Right hindlimb (tissue), 1 donor: ENCODE measurements at places on chromosomes 7 and 10.

DNA sequence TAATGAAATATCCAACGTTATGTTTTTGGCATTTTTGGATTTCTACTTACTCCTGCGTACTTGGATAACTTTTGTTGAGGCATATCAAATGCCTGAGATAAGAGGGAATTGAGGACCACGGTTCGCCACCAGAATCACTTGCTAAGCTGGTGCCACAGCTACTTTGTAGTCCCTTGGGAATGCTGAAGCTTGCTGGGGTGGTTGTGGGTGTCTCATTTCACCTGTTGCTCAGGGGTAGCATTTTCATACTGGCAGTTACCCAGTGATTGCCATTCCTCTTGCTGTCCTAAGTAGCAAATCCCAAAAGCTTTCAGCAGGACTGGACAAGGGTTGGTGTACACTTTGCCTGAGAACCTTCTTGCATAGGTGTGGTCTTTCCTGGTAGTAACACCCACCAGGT, 75.2 kb downstream of the CREB5 start:
- DNase-seq, result no peak

GRCh38 chr7:28661826-28662595, 249.7 kb downstream of the CREB5 start:
- DNase-seq, result no peak

DNA sequence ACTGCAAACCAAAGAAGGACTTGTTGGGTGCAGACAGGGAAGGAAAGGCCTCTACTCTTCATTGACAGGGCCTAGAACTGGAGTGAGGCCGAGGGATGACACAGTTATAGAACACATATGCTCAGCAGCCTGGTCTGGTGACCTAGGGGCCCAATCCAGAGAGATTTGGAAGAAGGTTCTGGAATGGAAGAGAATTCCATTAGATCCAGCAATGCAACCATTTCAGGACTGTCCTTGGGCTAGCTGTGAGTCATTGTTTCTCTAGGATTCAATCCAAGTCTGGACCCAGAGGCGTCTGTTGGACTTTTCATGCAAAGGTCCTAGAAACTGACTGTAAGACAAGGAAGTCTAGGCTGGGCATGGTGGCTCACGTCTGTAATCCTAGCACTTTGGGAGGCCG, 59.2 kb downstream of the WIPF3 start:
- DNase-seq, result no peak

GRCh38 chr7:93228302-93228701, 2.0 kb upstream of the HEPACAM2 start:
- no peak for DNase-seq

GRCh38 chr10:119608316-119609155, 11.8 kb upstream of the TIAL1 start:
- no peak for DNase-seq

- DNase-seq, result no peak
Measured at GRCh38 chr10:9800571-9800970, 1217.1 kb upstream of the CELF2 start.

DNA sequence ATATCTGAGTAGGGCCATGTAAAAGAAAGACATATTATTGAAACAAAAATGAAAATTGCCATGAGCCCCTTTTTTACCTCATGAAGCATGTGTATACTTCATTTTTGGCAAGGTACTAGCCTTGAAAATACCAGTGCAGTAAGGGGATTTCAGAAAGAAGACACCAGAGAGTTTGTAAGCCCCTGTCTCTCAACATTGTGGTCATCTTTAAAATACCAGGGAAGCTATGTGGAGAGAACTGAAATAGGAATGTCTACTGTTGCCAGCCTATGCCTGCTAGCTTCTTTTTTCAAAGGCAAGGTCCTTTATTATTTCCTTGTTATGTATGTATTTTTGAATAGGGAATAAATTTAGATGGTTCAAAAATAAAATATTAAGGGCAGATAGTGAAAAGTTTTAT, 57.8 kb downstream of the CASD1 start:
- DNase-seq, result no peak

GRCh38 chr10:84241185-84241790, at the start of gene LRIT1:
Gene LRIT1 (minus strand): TSS chr10:84241546. CDS start chr10:84241439, 107 bp downstream.
- no peak for DNase-seq

GRCh38 chr10:127203067-127203466, 6.7 kb upstream of the INSYN2A start:
- DNase-seq, result no peak

DNA sequence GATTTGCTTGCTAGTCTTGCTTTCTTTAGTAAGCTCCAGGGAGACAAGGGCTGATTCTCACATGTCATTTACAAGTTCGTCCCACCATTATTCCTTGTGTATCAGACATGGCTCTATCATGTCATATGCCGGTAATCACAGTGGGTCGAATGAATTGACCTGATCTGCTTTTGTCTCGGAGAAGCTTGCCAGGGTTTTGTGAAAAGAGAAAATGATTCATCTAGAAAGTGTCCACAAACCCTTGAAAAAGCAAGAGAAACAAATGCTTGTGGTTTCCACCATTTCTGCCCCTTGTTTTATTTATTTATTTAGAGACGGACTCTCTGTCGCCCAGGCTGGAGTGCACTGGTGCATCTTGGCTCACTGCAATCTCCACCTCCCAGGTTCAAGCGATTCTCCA, 278.5 kb downstream of the TCF7L2 start:
- DNase-seq, result no peak

DNA sequence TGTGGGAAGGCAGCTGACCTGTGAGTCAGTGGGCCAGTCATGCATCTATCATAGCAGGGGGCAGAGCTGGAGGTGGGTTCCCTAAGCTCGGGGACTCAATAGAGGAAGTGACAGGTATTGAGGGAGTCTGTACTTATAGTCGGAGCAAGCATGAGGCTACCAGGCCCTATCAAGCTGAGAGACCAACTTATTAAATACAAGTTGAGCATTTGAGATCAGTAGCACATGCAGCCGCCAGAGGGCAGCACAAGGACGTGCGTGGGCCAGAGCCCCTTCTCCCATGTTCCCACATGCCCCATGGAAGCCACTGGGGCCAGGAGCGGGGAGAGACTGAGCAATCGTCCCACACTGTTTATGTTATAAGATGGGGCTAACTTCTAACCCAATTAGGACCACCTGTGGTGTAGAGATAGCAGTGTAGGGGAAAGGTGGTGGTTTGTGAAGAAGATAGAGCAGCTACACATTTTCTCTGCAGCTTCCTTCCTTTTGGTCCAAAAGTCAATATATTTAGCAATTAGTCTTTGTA, 13.0 kb upstream of the STK31 start:
- DNase-seq, result no peak

- DNase-seq, result no peak
Measured at GRCh38 chr10:37700886-37701780, 156.3 kb downstream of the ZNF248 start.

DNA sequence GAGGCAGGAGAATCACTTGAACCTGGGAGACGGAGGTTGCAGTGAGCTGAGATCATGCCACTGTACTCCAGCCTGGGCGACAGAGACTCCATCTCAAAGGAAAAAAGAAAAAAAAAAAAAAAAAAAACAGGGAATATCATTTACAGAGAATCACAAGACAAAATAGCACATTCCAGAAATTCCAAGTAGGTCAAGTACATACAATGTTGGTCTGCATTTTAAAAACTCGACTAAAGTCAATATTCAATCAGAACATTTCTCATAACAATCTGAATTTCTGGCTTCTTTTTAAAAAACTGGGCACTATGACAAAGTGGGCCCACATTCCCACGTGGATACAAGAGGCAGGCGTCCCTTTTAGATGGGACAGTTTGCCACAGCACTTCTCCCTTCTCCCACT, 12.8 kb downstream of the ZC3HAV1L start:
- no peak for DNase-seq

- DNase-seq, result peak; percentile 34
Measured at GRCh38 chr7:139731802-139732470, 45.9 kb downstream of the HIPK2 start.

DNA sequence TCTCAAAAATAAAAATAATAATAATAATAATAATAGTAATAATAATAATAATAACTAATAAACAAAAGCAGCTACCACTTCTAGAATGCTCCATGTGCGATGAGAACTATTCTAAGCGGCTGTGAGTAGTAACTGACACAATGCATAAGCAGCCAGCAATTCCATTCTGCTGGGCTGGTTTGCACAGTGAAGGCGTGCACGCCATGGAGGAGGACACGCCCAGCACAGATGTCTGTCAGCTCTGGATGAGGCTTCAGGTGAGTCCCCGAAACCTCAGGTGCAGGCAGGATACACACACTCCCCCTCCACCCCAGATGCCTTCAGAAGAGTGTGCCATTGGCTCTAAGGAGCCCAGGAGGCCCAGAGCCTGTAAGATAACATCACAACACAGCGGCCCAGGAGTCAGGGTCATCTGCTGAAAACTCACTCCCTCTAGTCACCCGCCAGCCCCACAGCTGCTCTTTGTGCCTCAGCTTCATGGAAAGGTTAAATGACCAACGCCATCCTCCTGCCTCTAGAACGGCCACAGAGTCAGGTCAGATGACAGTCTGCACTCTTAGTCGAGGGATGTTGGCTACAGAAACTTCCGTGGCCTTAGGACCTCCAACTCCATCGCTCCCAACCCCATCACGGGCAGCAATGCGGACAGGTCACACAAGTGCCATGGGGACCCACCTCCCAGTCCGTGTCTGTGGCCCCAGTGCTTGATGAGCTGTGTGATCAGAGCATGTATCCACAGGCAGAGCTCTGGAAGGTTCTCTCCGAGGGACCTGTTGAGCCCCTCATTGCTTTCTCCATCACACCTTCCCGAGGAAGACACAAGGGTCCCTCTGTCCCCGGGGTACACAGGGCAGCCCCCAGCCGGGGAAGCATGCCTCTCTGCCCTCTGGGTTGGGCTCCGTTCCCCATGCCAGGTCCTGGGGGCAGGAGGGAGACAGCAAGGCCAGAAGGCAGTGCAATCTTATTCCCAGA, 103.9 kb downstream of the CTBP2 start:
- DNase-seq, result no peak

DNA sequence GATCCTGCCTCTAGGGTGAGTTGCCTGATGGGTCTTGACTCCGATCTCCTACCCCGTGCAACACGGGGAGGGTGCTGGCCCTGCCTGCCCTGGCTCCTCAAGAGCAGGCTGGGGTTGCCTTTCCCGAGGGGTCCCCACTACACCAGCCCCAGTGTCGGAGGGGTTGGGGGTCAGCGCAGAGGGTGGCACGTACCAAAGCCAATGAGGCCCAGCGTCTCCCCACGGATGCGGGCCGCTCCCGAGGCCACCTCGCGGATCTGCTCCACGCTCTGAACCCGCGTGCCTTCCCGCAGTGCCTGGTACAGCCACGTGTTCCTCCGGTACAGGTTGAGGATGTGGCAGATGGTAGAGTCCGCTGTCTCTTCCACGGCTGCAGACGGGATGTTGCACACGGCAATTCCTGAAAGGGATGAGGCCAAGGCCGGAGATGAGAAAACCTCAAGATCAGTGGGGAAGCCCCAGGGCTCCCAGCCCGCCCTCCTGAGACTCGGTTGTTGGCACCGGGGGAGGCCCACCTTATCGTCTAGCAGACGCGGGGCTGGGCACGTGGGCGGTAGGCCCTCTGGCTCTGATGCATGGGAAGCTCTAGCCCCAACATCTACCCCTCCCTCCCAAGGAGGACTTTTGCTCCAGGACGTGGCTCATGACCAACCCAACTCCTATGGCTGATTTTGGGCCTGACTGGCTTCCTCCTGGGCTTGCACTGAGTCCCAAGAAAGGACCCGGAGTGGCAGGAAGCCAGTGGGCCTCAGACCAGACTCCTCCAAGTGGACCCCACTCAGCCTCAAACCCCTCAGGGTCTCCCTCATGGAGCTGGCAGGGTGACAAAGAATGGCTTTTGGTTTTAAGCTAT, 56.1 kb downstream of the ZRANB1 start:
- DNase-seq, result no peak

GRCh38 chr7:139681463-139681755, 96.4 kb downstream of the HIPK2 start:
- no peak for DNase-seq

- DNase-seq, result peak; percentile 88
Measured at GRCh38 chr7:11726794-11727155, 105.2 kb downstream of the THSD7A start.

DNA sequence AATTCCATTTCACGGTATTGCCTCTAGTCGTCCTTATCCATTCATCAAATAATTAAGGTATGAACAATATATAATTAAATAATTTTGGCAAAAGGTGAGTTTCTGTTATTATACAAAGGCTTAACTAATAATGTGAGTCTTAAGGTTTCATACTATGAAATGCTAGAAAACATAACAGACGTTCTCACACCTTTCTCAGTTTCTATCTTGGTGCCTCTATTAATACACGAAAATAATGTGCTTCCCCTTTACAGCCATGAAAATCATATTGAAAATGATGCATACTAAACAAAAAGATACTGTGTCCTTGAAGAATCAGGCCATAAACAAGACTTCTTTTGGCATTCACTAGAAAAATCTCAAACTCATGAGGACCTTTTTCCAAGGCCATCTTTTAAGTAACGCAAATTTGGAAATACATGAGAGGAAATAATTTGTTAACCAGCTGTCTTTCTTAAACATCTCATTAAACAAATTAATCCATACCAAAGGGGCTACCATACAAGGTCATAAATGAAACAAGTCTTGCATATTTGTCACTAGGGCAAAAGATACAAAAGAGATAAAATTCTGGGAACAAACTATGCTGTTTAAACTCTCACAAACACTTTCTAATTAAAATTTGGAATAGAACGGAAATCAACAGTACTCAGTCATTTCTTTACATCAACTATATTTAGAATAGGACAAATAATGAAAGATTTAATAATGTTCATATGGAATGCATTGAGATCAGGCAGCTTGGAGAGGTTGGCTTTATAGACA, 53.9 kb upstream of the CAV2 start:
- DNase-seq, result no peak

- DNase-seq, result no peak
Measured at GRCh38 chr10:107502229-107502985, 337.9 kb upstream of the SORCS1 start.

GRCh38 chr7:135843214-135843613, 94.6 kb upstream of the FAM180A start:
- DNase-seq, result no peak

DNA sequence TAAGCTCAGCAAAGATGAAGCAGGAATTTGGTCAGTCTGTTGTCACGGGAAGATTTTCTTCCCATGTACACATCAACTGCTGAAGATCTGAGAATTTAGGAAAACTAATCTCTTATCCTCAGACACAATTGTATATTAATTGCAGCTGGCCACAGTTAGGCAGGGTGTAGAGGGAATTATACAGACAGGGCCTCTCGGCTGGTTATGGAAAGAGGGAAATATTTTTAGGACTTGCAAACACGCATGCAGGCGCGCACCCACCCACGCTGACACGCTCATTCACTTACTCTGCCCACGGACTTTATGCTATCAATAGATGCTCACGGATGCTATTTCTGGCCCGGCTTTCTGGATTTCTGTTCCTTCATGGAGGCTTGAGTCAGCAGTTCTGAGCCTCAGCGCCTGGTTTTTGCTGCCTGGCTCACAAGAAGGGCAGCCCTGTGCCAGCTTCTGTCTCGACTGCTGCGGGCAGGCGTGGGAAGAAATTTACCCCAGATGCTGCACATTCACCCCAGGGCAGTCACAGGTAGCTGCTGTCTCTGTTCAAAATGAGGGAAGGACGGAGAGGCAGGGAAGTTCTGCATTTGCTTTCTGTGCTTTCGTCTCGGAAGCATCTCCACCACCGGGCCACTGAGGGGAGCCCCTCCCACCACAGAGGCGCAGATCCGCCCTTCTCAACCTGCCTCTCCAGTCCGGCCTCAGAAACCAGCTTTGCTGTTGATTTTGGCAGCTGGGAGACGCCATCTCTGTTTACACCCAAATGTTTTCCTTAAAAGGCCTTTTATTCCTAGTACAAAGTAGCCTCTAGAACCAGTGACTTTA, 116.3 kb upstream of the BTBD16 start:
- DNase-seq, result peak; percentile 68
